Dorsolateral prefrontal cortex (tissue), 122 donors: ENCODE measurements at places on chromosomes 5 and 9.
A peak's percentile ranks its signal among the peaks of the same experiment; 100 is the strongest.

DNA sequence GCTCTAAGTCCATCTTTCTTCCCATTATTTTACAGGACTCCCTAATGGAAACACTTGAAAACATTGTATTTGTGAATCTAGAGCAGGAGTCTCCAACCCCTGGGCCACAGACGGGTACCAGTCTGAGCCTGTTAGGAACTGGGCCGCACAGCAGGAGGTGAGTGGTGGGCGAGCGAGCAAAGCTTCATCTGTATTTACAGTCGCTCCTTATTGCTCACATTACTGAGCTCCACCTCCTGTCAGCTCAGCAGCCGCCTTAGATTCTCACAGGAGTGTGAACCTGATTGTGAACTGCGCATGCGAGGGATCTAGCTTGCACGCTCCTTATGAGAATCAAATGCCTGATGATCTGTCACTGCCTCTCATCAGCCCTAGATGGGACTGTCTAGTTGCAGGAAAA, 111.0 kb downstream of the MED27 start:
- no peak for DNase-seq

- no peak for DNase-seq
Measured at GRCh38 chr9:116075191-116075590, 78.4 kb upstream of the PAPPA start.

DNA sequence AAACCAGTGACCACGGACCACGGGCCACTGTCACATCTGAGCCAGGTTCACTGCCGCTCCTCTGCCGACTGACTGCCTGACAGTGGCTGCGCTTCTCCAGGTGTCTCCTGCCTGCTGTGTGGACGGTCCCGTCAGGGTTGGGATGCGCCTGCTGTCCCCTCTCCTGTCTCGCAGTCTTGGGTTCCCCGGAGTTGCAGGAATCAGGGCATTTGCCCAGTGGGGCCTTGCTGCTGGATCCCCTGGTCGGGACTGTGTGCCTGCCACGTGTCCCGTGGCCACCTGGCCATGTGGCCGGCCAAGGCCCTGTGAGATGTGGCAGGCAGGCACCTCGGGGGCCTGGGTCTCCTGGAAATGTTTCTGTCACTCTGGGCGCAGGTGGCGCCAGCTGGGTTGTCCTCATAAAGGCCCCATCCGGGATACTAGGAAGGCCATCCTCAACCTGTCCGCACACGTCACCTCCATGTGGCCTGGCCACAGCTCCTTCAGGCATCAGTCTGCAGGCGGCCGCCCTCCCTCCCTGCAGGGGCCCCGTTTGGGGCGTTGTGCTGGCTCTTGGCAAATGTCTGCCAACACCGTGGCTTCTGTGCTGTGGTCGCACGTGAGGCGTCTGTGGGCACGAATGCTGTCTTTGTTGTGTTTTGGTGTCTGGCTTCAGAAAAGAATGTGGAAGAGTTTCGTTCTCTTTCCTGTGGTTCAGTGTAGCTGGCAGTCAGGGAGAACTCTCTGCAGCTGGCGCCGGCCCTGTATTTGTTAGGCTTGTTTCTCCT, 6.4 kb upstream of the TOR4A start:
- no peak for DNase-seq

GRCh38 chr5:181045316-181045715, 5.2 kb downstream of the BTNL9 start:
- no peak for DNase-seq

- no peak for DNase-seq
Measured at GRCh38 chr9:111272581-111272980, 57.4 kb downstream of the OR2K2 start.

- peak; percentile 85 for DNase-seq
Measured at GRCh38 chr5:177455661-177456590, 9.3 kb downstream of the PRR7 start.

DNA sequence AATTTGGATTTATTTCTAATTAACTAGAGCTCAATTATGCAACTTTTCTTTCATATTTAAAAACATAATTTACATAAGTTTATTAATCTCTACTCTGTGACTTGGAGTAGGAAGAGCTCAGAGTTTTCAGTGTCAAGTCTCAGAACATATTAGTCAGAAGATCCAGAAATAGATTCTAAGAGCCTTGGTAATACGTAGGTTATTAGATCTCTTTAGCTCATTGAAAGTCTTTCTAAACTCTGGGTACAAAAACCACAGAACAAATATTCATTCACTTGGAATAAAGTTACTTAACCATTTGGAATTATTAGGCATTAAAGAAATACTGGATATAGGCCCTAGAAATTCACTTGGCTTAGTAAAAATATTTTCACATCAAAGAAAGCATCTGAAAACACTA, 26.3 kb upstream of the ISCA1 start:
- no peak for DNase-seq

GRCh38 chr9:12875191-12875590, 100.4 kb downstream of the LURAP1L start:
- no peak for DNase-seq

GRCh38 chr5:178470760-178471025, 119.5 kb downstream of the COL23A1 start:
- DNase-seq, result no peak

- no peak for DNase-seq
Measured at GRCh38 chr9:92276331-92277032, 17.0 kb downstream of the IARS1 start.
